ENCODE measurements at places on chromosomes 5 and 9.

GRCh38 chr5:133898440-133898839 is 70.0 kb downstream of the C5orf15 start:
- DNase-seq, result no peak

- peak; percentile 23 for DNase-seq
Observed at GRCh38 chr5:150113047-150113744, 26.8 kb upstream of the CSF1R start.

DNA sequence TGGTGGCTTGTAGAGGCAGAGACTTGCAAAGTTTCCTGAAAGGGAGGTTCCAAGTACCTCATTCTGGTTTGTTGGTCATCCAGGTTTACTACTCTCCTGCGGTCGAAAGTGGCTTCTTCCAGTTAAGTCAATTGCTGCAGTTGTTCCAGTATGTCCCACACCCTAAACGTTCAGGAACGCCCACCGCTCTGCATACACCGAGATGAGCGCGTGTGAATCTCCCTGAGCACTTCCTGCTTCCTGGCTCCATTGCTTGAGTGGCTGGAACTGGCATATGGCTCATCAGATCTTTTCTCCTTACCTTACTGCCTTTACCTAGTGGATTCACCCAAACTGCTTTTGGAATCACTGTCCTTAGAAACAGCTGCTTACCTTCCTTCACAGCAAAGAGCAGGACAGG is 59.1 kb upstream of the GLIS3 start:
- DNase-seq, result no peak

- no peak for DNase-seq
Observed at GRCh38 chr5:132592521-132592920, 35.7 kb downstream of the RAD50 start.

DNA sequence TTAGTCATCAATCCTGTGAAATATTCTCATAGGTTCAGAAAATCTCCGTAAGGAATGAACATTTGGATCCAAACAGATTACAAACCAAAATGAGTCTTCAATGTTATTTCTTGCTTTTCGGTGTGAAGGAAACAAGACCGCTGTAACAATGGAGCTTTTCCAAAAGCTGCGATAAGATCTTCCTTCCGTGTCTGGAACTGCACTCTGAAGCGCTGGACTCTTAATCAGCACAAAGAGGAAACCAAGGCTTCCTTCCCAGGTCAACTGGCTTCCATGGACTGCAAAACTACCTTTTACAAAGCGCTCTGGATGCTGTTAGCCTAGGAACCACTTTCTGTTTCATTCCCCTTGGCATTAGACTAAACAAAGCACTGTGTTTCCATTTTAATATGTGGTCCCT is 137.9 kb upstream of the BASP1 start:
- DNase-seq, result no peak

DNA sequence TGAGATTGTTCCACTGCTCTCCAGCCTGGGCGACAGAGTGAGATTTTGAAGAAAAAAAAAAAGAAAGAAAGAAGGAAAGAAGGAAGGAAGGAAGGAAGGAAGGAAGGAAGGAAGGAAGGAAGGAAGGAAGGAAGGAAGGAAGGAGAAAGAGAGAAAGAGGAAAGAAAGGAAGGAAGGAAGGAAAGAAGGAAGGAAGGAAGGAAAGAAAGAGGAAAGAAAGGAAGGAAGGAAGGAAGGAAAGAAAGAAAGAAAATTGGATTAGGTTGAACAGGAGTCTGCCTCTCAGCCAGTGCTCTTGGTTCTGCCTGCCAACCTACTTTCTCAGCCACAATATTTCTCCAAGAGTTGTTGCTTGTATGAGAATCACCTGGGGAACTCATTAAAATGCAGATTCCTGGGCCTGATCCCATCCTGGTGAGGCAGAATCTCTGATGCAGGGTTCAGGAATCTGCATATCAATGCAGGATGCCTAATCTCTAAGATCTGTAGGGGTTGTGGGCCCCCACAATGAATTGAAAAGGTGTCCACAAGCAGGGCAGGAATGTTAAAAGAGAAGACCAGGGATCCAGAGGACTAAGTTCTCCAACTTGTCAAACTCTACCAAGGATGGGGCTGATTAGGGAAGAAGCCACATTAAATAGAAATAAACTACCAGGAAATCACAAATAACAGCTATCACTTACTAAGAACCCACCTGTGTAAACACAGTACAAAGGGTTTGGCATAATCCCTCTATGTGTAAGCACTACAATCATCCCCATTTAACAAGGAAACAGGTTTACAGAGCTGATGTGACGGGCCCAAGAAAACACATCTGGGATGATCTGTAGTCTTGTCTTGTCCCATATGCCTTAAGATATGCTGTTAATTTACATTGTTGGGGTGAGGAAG is 23.4 kb upstream of the GALNT10 start:
- DNase-seq, result no peak

DNA sequence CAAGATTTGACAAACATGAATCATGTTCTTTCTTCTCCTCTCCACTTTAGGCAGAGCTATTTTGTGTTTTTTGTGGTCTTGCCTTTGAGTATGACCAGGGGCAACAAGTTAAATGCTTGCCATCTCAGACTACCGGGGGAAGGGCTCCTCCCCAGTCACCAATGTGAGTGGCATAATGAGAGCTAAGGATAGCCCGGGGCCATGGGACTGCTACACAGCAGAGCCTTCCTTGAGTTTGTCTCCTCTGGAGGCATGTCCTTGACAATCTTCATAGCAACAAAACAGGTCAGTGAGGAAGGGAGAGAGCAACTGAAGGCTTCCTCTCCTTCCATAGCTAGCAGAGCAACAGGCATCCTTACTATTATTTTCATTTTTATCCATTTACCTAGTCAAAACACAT is 299.3 kb downstream of the ENC1 start:
- no peak for DNase-seq

DNA sequence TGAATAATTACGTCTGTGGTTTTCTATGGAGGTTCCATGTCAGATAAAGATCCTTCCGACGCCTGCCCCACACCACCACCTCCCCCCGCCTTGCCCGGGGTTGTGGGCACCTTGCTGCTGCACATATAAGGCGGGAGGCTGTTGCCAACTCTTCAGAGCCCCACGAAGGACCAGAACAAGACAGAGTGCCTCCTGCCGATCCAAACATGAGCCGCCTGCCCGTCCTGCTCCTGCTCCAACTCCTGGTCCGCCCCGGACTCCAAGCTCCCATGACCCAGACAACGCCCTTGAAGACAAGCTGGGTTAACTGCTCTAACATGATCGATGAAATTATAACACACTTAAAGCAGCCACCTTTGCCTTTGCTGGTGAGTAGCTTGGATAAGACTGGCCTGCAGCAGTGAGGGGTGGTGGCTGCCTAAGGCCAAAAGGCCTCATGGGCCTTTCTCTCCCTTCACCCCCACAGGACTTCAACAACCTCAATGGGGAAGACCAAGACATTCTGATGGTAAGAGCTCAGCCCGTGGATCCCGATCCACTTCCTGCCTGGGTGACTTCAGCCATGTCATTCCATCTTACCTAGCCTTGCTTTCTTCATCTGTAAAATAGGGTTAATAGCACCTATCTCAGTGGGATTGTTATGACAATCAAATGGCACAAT is at the start of gene IL3:
Gene IL3, plus strand, starts transcription at position 155 of the 661 bp plus-strand sequence. Its CDS starts 52 bp downstream, at position 207.
- no peak for DNase-seq

GRCh38 chr9:79390077-79390698 is 181.6 kb upstream of the TLE4 start:
- DNase-seq, result no peak

- DNase-seq, result no peak
Observed at GRCh38 chr9:91492237-91492636, 68.6 kb upstream of the NFIL3 start.

DNA sequence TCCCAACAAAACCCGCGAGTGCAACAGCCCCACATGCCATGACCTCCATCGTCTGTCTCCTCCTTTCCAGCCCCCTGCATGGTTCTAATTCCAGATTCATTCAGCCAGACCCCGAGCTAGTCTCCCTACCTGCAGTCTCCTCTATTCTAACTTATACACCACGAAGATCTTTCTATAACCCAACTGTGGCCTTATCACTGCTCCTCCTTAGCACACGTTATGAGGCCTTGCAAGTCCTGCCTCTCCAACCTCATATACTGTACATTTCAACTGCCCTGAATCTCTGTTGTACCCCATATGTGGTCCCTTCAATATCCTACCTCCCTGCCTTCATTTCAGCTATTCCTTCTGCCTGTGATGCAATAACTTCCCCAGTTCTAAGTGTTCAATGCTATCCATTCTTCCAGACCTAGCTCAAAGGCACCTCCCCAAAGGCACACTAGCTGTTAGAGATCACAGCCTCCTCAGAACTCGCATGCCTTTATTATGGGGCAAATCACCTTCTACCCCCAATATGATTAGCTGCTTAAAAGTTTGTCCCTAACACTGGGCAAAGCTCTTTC is 215.1 kb upstream of the TRIM32 start:
- DNase-seq, result no peak

DNA sequence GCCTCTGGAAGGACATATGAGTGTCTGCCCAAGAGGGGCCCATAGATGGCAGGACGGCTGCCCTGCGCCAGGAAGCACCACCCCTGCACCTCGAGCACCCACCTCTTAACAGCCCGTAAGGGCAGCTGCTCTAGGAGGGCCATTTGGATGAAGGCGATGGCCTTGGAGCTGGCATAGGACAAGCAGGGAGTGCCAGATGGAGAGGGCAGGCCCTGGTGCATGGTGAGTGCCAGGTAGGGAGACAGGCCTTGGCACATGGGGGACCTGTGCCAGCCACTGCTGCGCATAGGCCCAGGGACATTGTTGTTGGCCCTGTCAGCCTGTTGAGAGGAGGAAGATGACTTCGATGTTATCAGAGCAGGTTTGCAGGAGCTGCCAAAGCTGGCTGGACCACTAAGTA is 134.2 kb downstream of the SLC25A46 start:
- peak; percentile 9 for DNase-seq

- no peak for DNase-seq
Observed at GRCh38 chr5:154850255-154851062, at the start of gene FAXDC2. TSS of gene FAXDC2 (minus strand) at chr5:154850603. CDS start at chr5:154838178, 12,425 bp downstream.

GRCh38 chr5:54870271-54870670 is 115.1 kb downstream of the ESM1 start:
- DNase-seq, result no peak

DNA sequence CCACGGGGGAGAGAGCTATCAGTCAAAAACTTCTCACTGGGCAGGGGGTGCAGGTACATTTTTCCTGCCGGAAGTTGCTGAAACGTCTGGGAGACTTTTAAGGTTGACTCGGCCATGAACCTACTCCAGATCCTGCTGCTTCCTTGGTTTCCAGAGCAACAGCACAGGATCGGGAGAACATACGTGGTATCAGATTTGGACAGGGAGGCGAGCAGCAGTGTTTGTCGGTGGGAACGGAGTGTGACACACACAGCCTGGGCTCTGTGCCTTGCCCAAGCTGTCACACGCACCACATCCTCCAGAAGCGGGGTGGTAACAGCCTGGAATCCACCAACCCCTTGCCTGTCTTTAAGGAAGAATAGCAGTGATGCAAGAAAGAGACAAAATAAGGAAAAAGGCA is 276.5 kb downstream of the SLIT3 start:
- no peak for DNase-seq

DNA sequence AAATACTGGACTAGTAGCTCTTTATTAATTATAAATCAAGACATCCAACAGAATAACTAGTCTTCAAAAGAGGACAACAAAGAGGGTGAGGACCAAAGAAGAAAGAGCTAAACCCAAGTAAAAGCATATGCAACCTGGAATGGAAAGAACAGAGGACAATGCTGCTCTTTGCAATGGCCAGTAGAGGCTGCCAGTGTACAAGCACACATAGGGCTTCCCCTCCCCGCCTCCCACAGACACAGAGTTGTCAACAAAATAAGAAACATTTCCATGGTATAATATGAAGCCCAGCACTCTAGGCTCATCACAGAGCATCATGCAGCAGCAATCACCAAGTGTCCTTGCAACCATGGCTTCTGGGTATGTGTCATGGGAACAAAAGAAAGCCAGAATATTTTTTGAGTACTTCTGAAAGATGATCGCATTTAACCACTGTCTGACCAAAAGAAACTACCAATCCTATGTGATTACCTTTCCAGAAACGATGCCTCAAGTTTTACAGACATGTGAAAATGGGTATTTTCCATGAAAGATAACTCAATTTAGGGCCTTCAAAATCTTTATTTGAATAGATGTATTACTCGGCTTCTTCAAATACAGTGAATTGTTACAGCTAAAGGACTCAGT is 58.1 kb downstream of the RFX3 start:
- peak; percentile 73 for DNase-seq
